ENCODE measurements at places on chromosomes 1 and 21.
A peak's percentile ranks its signal among the peaks of the same experiment; 100 is the strongest.

DNA sequence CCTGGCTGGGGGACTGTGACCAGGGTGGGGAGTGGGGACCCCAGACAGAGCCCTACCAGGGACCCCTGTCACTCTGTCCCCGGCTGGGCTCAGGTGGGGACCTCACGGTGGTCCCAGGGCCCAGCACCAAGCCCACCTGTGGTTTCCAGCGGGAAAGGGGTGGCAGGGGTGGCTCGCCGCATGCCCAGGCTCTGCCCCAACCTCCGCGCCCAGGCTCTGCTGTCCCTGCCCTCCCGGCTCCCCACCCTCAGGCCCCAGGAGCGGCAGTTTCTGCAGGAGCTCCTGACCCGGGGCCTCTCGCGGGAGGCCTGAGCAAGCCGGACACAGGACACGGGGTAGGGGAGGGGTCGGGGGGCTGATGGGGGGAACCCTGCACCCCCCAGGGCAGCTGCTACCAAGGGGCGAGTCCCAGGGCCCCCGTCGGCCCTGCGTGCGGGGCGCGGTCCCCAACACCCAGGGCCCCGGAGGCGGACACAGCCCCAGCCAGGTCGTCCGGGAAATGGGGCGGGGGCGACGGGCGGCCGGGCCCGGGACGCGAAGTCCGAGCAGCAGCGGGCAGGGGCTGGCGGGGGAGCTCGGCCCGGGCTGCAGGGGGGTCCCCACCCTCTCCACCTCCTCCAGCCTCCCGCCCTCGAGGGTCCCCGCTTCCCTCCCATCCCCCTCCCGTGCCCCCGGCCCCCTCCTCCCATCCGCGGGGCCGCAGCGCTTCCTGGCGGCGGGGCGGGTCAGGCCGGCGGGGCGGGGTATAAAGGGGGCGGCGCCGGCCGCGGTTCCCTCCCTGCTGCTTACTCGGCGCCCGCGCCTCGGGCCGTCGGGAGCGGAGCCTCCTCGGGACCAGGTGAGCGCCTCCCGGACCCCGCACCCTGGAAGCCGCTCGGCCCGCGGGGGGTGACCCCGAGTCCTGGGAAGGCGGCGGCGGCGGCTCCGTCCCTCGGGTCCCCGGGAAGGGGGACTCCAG lies at the start of gene COL6A2:
COL6A2 (plus strand) TSS at position 777 of the 958 bp plus-strand sequence.
- peak; percentile 50 for ATAC-seq
- no peaks in the 10 kb centered on the region for H3K4me1 ChIP-seq
- H3K27ac ChIP-seq: no peak within 1 kb of the TSS

DNA sequence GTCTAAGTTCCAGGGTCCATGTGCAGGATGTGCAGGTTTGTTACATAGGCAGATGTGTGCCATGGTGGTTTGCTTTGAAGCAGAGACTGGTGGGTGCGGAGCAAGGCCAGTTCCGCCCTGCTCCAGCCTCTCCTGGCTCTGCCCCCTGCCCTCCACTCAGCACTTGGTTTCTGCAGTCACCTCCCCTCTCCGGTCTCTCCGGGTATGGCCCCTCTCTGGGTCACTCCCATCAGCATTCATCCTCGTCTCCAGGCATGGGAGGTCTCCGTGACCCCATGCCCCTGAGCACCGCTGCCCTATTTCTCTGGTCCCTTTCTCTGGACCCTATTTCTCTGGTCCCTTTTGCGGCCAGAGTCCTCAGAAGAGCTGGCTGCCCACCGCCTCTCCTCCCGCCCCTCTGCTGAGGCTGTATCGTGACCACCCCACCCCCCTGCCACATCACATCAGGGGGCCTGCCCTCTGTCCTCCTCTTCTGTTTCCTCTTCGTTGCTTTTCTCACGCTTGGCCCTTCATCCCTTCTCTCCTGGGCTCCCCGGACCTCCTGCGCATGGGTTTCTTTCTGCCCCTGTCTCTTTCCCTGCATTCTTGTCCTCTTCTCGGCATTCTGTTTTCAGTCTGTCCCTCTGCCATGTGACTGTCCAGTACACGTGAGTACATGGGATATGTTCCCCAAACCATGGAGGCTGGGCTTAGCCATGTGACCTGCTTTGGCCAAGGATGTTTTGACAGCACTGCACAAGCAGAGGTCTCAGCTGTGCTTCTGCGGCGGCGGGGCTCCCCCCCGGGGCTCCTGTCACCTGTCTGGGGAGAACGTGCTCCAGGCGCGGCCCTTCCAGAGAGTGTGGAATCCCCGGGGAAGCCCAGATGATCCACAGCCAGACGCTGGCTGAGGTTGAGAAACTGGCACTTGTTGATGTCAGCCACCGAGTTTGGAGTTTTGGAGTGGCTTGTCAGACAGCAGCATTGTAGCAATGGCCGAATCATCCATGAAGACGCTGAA lies 54.4 kb upstream of the C1orf174 start:
- no peak overlapping the region for H3K4me3 ChIP-seq
- peaks cover 5% of the 10 kb centered on the region for H3K4me1 ChIP-seq
- H3K27me3 ChIP-seq: peaks cover 31% of the 10 kb centered on the region
- no peak overlapping the region for H3K27ac ChIP-seq

- ATAC-seq: no peak
- no peaks in the 10 kb centered on the region for H3K4me1 ChIP-seq
Measured at GRCh38 chr1:178311164-178311563, 185.6 kb downstream of the CLEC20A start.

DNA sequence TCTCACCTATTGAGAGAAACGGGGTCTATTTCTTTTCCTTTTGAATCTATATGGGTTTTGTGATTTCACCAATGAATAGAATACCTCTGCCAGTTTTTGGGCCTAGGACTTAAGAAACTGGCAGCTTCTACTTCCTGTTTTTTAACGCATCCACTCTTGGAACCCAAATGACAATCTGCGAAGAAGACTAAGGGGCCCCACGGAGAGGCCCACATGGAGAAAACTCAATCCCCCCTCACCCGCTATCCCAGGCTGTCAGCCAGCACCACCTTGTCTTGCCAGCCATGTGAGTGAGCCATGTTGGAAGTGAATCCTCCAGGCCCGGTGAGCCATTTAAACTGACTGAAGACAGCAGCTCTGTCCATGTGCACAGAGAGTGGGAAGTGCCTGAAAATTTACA lies 3.6 kb upstream of the HENMT1 start:
- H3K4me3 ChIP-seq: no peak overlapping the region
- H3K27me3 ChIP-seq: peaks cover 9% of the 10 kb centered on the region
- no peaks in the 10 kb centered on the region for H3K36me3 ChIP-seq
- H3K27ac ChIP-seq: no peak overlapping the region

DNA sequence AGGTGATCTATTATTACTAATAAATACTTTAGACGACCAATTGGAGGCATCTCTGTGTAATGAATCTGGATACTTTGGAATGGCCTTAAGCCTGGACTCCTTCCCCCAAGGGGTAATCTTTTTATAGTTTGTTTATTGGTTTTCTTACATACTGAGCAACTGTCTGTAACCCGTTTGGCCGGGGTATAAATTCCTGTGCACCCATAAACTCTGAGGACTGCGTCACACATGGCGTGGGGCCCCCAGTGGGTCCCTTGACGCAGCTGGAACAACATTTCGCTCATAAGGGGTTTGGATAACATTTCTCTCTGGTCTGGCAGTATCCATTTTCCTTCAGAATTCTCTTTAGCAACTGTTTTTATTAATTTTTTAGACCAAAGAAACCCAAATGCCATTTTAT lies 26.5 kb downstream of the SCCPDH start:
- ATAC-seq: no peak
- H3K4me3 ChIP-seq: no peak overlapping the region
- H3K36me3 ChIP-seq: peaks cover 13% of the 10 kb centered on the region
- no peaks in the 10 kb centered on the region for H3K4me1 ChIP-seq
- H3K27ac ChIP-seq: no peak overlapping the region
- H3K27me3 ChIP-seq: no peaks in the 10 kb centered on the region

GRCh38 chr1:47849005-47849521 lies 148.1 kb downstream of the TRABD2B start:
- no peak overlapping the region for H3K27ac ChIP-seq
- no peak overlapping the region for H3K4me3 ChIP-seq
- no peak for ATAC-seq
- H3K4me1 ChIP-seq: no peaks in the 10 kb centered on the region
- peaks cover 11% of the 10 kb centered on the region for H3K27me3 ChIP-seq

- H3K4me1 ChIP-seq: no peaks in the 10 kb centered on the region
- H3K36me3 ChIP-seq: no peaks in the 10 kb centered on the region
- H3K27me3 ChIP-seq: no peaks in the 10 kb centered on the region
- H3K4me3 ChIP-seq: no peak overlapping the region
- ATAC-seq: no peak
- no peak overlapping the region for H3K27ac ChIP-seq
Measured at GRCh38 chr1:237875291-237875690, 15.4 kb downstream of the ZP4 start.

GRCh38 chr1:8276173-8276914 lies 41.6 kb upstream of the SLC45A1 start:
- peaks cover 20% of the 10 kb centered on the region for H3K27me3 ChIP-seq
- no peaks in the 10 kb centered on the region for H3K4me1 ChIP-seq

DNA sequence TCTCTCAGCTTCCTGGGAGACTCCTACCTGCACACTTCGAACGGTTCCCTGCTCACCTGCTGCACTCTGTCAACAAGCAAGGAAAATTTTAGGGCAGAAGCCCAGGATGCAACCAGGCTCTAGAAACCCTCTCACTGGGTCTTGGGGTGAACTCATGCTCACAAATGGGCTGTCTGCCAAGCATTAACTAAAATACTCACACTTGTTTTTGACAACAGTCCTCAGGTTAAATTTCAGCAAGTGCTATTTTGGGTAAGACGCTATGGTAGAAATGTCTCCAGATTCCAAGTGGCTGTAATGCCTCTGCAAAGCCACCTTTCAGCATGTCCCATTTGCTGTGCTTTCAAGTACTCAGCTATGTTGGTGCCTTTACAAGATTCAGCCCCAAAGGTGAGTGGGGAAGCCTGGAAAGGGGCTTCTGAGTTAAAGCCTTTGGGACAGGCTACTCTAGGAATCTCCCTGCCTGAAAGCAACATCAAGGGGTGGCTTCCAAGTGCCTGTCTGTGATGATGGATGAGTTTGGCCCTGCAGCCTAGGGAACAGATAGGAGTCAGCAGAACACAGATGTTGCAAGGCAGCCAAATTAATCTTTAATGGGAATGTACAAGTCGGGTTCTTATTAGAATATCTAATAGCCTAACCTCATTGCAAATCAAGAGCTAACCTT lies 211.9 kb upstream of the SPAG17 start:
- H3K27ac ChIP-seq: no peak overlapping the region
- H3K4me1 ChIP-seq: no peaks in the 10 kb centered on the region
- H3K4me3 ChIP-seq: no peak overlapping the region
- H3K27me3 ChIP-seq: peaks cover 10% of the 10 kb centered on the region
- H3K36me3 ChIP-seq: no peaks in the 10 kb centered on the region

DNA sequence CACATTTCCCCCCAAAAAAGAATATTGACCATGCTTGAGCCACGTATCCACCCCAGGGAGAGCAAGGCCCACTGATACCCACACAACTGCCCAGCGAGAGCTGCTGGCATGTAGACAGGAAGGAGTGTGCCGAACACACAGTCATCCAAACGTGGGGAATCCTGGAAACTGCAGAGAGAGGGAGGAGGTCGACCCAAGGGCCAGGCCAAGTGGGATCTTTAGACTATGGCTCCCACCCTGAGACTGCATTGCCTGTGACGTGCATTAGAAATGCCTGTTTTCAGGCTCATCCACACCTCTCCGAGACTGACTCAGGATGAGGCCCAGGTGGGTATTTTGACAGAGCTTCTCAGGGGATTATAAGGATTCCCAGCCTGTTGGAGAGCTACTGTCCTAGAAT lies 25.9 kb downstream of the NIPAL3 start:
- no peaks in the 10 kb centered on the region for H3K27me3 ChIP-seq
- peaks cover 48% of the 10 kb centered on the region for H3K36me3 ChIP-seq
- H3K27ac ChIP-seq: no peak overlapping the region
- no peak for ATAC-seq
- H3K4me1 ChIP-seq: peaks cover 4% of the 10 kb centered on the region

GRCh38 chr1:25556791-25557476 lies 13.5 kb downstream of the LDLRAP1 start:
- H3K4me1 ChIP-seq: peaks cover 44% of the 10 kb centered on the region
- H3K36me3 ChIP-seq: peaks cover 10% of the 10 kb centered on the region
- H3K27ac ChIP-seq: peak overlapping the region; percentile 49
- H3K27me3 ChIP-seq: no peaks in the 10 kb centered on the region
- no peak for ATAC-seq
- H3K4me3 ChIP-seq: no peak overlapping the region

- H3K27me3 ChIP-seq: no peaks in the 10 kb centered on the region
- peaks cover 15% of the 10 kb centered on the region for H3K4me1 ChIP-seq
- no peak overlapping the region for H3K27ac ChIP-seq
- no peak for ATAC-seq
- no peak overlapping the region for H3K4me3 ChIP-seq
Measured at GRCh38 chr1:84223751-84224432, 77.6 kb upstream of the SAMD13 start.

DNA sequence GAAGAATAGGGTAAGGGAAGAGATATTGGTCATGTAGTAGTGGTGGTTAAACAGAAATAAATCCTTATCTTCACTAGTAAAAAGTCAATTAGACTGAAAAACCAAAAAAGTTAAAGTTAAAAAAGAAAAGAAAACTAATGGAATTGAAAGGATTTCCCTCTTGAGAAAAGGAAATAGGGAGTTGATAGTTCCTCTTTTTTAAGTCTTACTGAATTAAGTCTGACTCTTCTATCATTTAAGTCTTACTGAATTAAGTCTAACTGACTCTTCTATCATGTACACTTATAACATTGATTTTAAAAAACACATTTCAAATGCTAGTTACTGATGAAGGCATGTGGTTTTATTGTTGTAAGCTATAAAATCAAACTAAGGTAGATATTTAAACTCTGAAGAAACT lies 49.5 kb upstream of the TENT5C start:
- no peak overlapping the region for H3K4me3 ChIP-seq
- no peak for ATAC-seq
- H3K4me1 ChIP-seq: peaks cover 12% of the 10 kb centered on the region
- no peak overlapping the region for H3K27ac ChIP-seq
- H3K27me3 ChIP-seq: no peaks in the 10 kb centered on the region

GRCh38 chr21:35116777-35117176 lies 67.7 kb upstream of the RUNX1 start:
- no peaks in the 10 kb centered on the region for H3K4me1 ChIP-seq
- no peak for ATAC-seq
- H3K27ac ChIP-seq: no peak overlapping the region
- H3K4me3 ChIP-seq: no peak overlapping the region

GRCh38 chr1:242146652-242147051 lies 147.8 kb upstream of the MAP1LC3C start:
- no peak overlapping the region for H3K27ac ChIP-seq
- no peak for ATAC-seq
- H3K4me3 ChIP-seq: no peak overlapping the region
- H3K4me1 ChIP-seq: no peaks in the 10 kb centered on the region
- peaks cover 2% of the 10 kb centered on the region for H3K27me3 ChIP-seq
- H3K36me3 ChIP-seq: no peaks in the 10 kb centered on the region

GRCh38 chr1:207458414-207458813 lies 4.3 kb downstream of the CR2 start:
- H3K36me3 ChIP-seq: no peaks in the 10 kb centered on the region
- no peak overlapping the region for H3K27ac ChIP-seq
- ATAC-seq: no peak
- no peaks in the 10 kb centered on the region for H3K27me3 ChIP-seq
- H3K4me1 ChIP-seq: peaks cover 22% of the 10 kb centered on the region

- H3K27me3 ChIP-seq: no peaks in the 10 kb centered on the region
- ATAC-seq: peak; percentile 44
- H3K4me1 ChIP-seq: peaks cover 43% of the 10 kb centered on the region
- H3K27ac ChIP-seq: peak overlapping the region; percentile 95
- peak overlapping the region; percentile 97 for H3K4me3 ChIP-seq
Measured at GRCh38 chr1:84998642-84999280, 1.8 kb upstream of the MCOLN2 start.

- H3K4me1 ChIP-seq: peaks cover 4% of the 10 kb centered on the region
- H3K36me3 ChIP-seq: no peaks in the 10 kb centered on the region
- no peak overlapping the region for H3K4me3 ChIP-seq
Measured at GRCh38 chr1:157198619-157199420, 60.6 kb upstream of the ETV3 start.
